Left colon (tissue), 2 donors: ENCODE measurements at places on chromosomes 7 and 10. TPM values are rescaled to one million over a fixed set of nuclear protein-coding genes. Genes with fewer than 3 reads are reported as not detected.

DNA sequence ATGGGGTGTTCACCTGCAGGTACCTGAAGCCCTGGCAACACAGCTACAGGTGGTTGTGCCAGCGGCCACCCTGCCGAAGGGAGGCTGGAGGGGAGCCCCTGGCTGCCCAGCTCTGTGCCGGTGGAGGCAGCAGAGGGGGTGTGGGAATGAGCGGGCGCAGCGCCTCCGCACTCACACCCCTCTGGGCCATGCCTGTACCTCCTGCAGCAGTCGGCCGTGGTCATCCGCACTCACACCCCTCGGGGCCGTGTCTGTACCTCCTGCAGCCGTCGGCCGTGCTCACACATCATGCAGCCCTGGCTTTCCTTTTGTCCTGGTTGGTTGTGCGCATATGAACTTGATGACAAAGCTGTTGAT lies 1.7 kb downstream of the ZNF511 start:
- no peak for DNase-seq

DNA sequence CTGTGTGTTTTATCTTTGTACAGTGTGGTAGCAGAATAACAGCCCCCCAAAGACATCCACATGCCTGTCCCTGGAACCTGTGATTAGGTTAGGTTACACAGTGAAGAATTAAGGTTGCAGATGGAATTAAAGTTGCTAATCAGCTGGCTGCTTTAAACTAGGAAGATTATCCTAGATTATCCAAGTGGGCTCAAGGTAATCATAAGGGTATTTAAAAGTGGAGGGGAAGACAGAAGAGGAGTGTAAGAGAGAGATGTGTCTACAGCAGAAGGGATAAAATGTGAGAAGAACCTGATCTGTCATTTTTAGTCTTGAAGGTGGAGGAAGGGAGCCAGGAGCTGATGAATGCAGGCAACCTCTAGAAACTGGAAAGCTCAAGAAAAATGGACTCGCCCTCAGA lies 117.6 kb downstream of the ARHGAP22 start:
- no peak for DNase-seq

CLCN1 gene
- total RNA-seq: not detected

DNA sequence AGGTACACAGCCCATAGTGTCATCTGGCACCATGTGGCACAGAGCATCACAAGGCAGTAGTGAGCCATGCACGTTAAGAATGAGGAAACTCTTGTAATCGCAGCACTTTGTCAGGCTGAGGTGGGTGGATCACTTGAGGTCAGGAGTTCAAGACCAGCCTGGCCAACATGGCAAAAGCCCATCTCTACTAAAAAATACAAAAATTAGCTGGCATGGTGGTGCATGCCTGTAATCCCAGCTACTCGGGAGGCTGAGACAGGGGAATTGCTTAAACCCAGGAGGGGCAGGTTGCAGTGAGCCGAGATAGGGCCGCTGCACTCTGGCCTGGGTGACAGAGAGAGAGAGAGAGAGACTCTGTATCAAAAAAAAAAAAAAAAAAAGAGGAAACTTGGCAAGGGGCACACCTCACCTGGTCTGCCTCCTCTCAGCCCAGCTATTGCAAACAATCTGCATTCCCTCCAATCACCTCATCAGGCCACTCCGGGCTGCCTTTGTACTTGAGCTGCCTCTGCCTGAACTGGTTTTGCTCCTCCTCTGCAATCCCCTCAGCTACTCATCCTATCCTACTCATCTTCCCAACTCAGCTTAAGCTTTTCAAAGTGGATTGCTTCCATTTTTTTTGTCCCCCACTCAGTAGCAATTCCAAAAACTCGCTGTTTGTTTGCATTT lies 46.0 kb upstream of the OPTN start:
- DNase-seq: no peak

DNA sequence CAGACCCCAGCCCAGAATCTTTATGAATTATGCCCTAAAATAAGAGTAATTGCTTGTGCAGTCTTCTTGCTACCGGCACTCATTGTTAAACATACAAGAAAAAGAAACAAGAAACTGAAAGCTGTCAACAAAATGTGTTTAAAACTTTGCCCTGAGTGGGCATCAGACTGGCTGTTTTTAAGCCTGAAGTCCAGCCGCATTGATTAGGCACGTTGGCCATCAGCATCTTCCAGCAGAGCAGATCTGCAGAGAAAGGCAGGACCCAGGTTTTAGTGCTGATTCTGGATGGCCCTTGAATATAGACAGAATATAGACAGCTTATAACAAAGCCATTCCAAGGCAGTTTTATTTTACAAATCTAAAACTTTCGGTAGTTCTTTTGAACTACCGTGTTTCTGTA lies 102.8 kb downstream of the POLL start:
- DNase-seq: no peak

- no peak for DNase-seq
Measured at GRCh38 chr10:36489611-36490228, 635.7 kb upstream of the ANKRD30A start.

GRCh38 chr10:117830787-117831212 lies 215.9 kb downstream of the RAB11FIP2 start:
- peak; percentile 39 for DNase-seq

VWDE gene
- 1.3 TPM for total RNA-seq

DNA sequence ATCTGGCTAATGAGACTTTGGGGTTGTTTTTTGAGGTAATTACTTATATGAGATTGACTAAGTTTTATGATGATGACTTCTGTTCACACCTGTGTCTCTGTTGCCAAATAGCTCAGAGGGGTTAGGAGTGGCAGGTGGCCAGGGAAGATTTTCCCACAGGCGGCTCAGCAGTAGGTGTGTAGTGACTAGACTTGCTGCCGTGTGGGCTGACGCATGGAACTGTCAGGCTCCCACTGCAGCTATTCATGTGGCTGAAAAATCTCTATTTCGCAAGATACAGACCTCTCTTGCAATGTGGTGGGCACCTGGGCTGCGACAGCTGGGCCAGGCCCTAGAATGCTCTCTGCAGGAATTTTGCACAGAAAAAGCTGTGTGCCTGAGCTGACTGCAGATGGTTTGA lies 1.4 kb downstream of the CPA4 start:
- DNase-seq: no peak

GRCh38 chr7:81321949-81322348 lies 403.1 kb upstream of the SEMA3C start:
- DNase-seq: no peak

TFPI2 gene
- total RNA-seq: 0.37 TPM

PNLIP gene
- 0.89 TPM for total RNA-seq

COL1A2 gene
- 103 TPM for total RNA-seq

ECHDC3 gene
- 10.2 TPM for total RNA-seq

GRCh38 chr7:134167250-134167649 lies 40.1 kb downstream of the LRGUK start:
- DNase-seq: no peak

DNA sequence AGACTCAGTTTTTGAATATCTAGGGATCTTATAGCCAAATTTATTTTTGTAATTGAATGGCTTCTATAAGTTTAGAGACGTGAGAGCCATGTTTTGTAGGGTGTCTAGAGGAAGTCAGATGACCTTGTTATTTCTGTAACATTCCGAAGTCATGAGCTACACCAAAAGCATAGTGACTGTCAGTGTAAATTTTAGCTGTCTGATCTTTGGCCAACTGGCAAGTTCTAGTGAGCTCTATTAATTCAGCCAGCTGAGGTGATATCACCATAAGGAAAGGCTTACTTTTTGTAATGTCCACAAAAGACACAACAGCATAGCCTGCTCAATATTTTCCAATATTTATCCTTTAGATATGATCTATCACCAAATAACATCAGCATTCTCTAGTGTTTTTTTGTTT lies 9.9 kb upstream of the NT5C3A start:
- no peak for DNase-seq

DNA sequence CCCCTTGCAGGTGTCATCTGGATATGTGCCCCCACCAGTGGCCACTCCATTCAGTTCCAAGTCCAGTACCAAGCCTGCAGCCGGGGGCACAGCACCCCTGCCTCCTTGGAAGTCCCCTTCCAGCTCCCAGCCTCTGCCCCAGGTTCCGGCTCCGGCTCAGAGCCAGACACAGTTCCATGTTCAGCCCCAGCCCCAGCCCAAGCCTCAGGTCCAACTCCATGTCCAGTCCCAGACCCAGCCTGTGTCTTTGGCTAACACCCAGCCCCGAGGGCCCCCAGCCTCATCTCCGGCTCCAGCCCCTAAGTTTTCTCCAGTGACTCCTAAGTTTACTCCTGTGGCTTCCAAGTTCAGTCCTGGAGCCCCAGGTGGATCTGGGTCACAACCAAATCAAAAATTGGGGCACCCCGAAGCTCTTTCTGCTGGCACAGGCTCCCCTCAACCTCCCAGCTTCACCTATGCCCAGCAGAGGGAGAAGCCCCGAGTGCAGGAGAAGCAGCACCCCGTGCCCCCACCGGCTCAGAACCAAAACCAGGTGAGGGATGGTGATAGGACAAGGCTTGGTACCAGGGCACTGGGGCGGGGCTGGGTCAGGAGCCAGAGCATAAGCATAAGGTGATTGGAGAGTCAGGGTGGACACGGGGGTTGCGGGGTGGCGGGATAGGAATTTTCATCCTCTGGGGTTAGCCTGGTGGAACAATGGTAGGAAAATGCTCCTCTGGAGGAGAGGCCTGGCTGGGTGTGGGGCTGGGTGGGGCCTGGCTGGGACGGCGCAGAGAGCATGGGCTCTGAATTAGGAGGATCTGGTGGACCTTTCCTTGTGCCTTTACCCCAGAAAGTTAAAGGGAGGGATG lies 1.9 kb downstream of the ZYX start:
- no peak for DNase-seq

- no peak for DNase-seq
Measured at GRCh38 chr7:158945519-158945918, 89.2 kb downstream of the DYNC2I1 start.

GIMAP5 gene
- total RNA-seq: 4.9 TPM

TAS2R3 gene
- total RNA-seq: 1.8 TPM

DNA sequence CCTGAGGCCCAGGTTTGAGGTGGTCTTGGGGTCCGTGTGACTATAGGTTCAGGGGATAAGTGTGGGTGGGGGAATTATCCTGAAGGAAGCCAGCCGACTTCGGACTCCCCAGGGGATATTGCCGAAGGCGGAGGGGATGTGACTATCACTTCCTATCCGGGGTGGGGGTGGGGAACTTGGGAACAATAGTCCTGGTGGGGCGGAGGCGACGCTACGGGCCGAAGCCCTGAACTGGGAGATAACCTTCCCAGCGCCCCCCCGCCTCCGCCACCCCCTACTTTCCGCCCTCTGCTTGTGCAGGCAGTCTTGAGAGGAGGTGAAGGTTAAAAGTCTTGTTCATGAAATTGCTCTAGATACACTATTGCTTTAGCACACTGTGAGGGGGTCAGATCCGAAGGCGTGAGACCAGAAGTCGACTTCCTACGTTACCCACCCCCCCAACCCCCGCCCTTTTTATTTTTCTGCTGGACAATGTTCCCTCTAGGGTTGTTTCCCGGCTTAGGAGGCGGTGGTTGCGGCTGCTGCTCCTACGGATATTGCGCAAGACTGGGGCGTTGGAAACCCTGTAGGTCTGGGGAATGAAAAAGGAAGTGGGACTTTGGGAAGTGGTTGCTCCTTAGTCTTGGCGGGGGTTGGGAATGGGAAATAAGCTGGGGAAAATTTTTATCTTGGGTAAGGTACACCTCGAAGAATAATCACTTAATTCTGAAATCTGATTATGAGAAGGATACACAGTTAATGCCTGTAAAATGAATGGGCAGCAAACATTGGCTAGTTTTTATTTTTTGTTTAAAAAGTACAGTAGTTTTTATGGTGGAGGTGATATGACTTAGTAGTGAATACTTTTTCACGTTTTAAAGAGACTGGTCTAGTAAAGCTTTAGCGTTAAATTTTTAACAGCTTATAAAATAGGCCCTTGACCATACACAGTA lies 1.5 kb downstream of the PTPN12 start:
- peak; percentile 92 for DNase-seq

GRCh38 chr7:96903906-96904305 lies 101.4 kb upstream of the DLX6 start:
- DNase-seq: no peak

DNA sequence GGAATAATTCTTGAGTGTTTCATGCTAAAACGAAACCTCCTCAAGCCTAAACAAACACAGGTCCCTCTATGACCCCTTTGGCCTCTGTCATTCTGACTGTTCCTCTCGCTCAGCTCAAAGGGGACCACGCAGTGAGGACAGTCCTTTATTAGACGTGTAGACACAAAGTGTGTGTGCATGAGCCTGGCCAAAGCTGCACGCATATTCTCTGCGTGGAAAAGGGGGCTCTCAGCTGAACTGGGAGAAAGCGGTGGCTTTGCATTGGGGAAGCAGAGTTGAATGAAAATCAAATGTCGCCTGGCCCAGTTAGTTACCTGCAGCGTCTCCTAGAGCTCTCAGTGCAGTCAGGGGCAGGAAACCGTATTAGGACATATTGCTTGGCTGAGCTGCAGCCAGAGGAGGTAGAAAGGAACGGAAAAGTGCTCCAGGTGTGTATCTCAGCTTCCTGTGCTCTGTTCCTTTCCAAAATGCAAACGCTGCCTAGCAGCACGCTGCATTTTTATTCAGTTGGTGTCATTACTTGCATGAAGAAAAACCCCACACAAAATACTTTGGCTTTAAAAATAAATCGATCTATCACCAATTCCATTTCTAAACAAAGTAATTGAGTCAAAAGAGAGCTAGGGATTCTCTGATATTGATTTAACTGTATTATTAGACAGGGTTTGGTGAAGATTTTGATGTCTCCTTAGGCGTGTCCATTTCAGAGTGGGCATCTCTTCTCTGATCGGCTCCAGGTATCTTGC lies 4.9 kb downstream of the GATA3 start:
- no peak for DNase-seq

- no peak for DNase-seq
Measured at GRCh38 chr7:101536232-101536631, 92.9 kb downstream of the MYL10 start.

DNA sequence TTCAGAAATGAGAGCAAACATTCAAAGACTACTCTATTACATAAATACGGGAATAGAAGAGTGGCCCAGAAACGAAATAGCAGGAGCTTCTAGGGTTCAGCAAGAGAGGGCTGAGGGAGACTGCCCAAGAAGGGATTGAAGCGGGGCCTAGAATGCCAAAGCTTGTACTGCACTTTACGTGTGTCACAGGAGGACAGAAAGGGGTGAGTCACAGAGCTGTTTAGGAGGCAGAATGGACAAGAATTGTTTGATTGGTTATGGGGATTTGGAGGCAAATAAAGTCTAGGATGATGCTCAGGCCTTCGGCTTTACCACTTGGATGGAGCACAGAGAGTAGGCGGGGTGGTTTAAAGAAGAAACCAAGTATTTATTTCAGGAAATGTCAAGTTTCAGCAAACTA lies 11.3 kb upstream of the FXYD4 start:
- DNase-seq: no peak

ERCC6 gene
- total RNA-seq: 24.5 TPM

C7orf33 gene
- not detected for total RNA-seq
